ENCODE measurements at places on chromosomes 5 and 9.

DNA sequence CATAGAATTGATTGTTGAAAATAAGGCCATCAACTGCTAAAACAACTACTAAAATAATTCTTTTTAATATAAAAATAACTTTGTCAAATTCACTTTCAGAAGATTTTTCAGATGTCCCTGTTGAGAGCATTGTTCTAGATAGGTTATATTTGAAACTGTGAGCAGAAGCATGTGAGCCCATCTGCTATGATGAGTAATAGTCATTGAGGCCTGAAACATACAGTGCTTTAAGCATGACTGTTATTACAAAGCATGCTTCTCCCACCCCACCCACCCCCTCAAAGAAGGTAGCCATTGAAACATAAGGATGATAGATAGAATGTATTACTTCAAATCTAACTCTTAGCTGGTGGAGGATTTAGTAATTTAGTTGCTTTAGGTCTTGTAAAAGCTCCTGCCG lies 86.0 kb downstream of the UHRF2 start:
- DNase-seq: no peak

- no peak for DNase-seq
Observed at GRCh38 chr5:9351546-9351945, 194.3 kb downstream of the SEMA5A start.

- no peak for DNase-seq
Observed at GRCh38 chr5:15717001-15717400, 217.0 kb downstream of the FBXL7 start.

GRCh38 chr5:115484368-115484767 lies 60.2 kb downstream of the FEM1C start:
- no peak for DNase-seq

DNA sequence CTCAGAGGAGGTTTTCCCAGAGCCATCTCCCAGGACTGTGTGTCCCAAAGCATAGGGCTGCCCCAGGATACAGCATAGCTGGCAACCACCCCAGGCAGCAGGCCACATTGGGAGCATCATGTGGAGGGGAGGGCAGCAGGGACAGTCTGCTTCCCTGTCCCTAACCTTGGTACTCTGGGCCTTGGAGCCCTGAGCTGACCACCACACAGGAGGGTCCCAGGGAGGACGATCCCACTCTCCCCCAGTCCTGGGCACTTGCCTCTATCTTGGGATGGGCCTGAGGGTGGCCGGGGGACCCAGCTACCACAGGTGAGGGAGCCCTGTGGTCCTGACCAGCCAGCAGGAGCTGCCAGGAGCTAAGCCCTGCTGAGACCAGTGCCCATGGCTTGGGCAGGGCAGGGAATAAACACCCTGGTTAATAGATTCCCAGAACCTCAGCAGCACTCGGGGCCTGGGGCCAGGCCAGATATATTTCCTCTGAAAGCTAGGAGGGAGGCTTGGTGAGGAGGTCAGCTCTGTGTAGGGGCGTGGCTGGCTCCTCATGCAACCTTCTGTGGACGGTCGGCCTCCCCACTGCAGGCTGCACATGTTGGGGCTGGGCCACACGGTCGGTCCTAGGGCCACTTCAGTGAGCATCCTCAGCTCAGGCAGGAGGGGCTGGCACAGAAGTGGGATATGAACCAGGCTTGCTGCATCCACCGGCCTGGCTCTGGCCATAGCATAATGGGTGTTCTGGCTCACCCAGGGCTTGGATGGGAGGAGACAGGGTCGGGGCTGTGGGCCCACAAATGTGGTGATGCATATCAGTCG lies 4.2 kb downstream of the NINJ1 start:
- no peak for DNase-seq

DNA sequence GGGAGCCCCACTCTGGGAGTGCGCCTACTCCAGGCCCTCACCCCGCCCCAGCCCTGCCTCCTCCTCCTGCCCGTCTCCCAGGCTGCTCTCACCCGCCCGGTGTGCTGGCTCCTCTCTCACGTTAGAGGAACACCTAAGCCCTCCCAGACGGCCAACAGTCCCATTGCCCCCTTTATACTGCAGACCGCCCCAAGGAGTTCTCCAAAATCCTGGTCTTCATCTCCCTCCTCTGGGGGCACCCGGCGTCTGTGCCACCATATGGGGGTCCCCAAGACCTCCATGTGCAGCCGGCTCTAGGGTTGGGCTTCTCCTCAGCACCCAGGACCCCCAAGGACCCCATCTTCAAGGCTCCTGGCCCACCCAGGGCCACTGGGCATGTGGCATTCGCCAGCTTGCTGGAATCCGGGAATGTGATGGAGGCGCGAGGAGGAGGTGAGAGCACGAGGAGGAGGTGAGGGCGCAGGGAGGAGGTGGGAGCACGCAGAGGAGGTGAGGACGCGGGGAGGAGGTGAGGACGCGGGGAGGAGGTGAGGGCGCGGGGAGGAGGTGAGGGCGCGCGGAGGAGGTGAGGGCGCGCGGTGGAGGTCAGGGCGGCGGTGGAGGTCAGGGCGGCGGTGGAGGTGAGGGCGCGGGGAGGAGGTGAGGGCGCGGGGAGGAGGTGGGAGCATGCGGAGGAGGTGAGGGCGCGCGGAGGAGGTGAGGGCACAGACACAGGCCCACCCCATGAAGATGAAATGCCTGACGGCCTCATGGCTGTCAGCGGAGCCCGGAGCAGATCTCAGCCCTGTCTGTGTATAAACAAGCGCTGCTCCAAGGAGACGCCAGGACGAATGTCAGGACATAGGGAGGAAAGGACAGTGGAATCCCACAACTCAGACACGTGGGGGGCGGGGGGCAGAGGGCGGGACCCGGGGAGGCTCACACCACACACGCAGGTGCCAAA lies 41.2 kb downstream of the EXD3 start:
- DNase-seq: no peak

GRCh38 chr5:16819522-16820167 lies 116.4 kb downstream of the MYO10 start:
- no peak for DNase-seq

DNA sequence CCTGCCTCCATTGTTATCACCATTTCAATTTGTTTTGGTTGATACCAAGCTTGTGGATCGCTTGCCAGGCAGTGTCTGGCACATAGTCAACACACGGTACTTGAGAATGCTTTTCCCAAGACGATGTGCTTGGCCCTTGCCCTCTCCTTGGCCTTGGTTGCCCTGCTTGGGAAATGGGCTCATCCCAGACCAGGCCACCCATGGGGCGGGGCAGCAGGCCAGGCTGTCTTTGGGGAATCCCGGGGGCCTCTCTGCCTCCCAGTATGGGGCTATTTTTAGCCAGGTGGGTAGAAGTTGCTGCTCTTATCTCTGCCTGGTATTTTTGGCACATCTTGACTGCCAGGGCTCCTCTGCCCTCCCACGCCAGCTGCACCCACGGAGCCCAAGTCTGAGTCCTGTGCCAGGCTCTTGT lies 49.9 kb downstream of the LMX1B start:
- DNase-seq: no peak

- no peak for DNase-seq
Observed at GRCh38 chr5:162593881-162594280, 526.3 kb downstream of the GABRG2 start.

DNA sequence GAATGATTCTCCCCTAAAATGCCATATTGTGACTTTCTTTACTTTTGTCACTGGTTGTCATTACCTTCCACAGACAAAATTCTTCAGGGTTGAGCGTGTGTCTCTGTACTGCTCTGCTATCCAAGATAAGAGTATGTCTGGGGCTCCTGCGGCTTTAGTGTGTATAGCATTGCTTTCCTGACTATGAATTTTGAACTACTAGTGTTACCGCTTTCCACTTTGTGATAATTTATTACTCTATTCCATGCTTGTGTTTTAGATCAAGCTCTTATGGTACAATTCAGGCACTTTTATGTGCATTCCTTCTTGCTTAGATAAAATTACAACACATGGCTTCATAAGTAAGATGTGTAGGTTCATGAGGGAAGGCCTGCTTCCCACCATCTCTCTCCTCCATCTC lies 51.5 kb upstream of the MEF2C start:
- DNase-seq: no peak

DNA sequence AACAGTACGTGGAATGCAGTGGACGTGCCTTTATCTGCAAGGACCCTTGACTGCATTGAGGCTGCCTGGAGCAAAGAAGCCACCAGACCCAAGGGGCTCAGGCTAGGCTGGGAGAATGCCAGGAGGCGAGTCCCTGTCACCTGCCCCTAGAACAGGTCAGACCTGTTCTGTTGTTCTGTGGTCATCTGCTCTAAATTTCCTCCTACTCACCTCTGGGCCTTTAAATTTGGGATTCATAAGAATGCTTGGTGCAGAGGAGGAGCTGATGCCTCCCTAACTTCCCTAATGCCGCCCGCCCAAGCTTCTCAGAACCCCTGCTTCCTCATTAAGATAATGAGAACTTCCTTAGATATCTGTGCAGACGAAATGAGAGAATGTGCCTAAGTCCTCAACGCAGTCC lies 32.0 kb downstream of the DAPK1 start:
- no peak for DNase-seq

DNA sequence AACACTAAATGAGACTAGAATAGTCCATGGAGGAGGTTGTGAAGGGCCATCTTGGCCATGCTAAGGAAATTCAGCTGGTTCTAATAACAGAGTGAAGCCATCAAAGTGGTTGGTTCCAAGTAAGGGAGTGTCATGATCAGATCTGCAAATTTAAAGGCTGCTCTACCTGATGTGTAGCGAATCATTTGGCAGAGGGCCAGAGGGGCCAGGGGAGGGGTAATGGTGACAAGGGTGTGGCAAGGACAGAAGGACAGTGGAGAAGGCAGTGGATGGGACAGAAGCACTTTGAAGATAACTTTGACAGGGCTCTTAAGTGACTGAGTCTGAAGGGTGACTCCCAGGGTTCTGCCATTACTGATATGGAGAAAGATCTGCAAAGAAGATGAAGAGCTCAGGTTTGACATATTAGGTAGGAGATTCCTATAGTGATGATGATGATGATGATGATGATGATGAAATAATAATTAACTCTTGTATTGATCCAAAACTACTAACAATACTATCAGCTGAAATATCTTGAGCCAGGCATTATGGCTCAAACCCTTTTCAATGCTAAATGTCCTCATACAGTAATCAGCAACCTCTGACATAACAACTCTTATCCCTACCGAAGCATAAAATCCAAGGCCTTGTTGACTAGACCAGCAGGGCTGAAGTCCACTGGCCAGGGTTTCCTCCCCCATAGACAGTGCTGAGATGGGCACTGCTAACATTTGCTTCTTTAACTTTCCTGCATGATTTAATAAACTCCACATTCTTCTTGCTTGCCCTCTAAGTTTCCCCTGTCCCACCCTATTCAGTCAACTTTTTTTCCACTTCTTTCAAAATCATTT lies 20.0 kb downstream of the KIAA1191 start:
- DNase-seq: no peak

- DNase-seq: no peak
Observed at GRCh38 chr5:134110382-134110781, 4.1 kb upstream of the TCF7 start.

- no peak for DNase-seq
Observed at GRCh38 chr5:160047423-160047822, 38.5 kb downstream of the TTC1 start.

DNA sequence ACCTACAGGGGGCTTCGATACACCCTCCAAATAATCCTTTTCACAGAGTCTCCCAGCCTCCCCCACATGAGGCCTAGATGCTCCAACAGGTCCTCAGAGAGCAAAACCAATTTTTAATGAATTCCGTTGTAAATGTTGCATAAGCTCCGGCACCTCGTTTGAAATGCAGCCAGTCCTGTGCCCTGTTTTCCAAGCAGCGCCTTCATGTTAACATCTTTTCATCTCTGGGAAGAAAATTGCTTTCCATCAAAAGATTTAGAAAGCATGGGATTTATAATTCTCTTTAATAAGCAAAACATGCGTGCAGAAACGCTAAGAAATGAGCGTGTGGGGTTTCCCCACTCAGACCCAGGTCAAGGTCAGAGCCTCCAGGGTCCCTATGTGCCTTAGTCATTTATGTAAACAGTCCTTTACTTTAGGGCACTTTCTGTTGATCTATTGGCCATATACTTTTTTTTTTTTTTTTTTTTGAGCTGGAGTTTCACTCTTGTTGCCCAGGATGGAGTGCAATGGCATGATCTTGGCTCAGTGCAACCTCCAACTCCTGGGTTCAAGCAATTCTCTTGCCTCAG lies 177.5 kb upstream of the S1PR3 start:
- DNase-seq: no peak

DNA sequence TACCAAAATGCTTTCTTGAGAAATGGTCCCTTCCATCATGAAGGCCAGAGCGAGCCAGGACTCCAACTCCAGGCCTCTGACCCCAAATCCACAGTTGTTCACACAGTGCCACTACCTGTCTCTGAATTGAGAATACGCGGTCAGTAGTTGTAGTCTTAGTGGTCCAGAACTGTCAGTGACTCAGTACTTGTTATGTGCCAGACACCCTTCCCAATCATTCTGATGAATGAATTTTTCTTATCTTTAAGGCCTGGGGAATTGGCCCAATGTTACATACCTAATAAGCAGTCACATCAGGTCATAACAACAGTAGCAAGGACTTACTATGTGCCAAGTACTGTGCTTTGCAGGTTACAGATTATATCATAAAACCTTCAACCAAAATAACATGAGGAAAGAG lies 72.7 kb upstream of the RARS1 start:
- DNase-seq: no peak

- no peak for DNase-seq
Observed at GRCh38 chr9:93906195-93906880, 48.8 kb downstream of the BARX1 start.

GRCh38 chr9:129542741-129543140 lies 78.2 kb downstream of the C9orf50 start:
- DNase-seq: no peak

DNA sequence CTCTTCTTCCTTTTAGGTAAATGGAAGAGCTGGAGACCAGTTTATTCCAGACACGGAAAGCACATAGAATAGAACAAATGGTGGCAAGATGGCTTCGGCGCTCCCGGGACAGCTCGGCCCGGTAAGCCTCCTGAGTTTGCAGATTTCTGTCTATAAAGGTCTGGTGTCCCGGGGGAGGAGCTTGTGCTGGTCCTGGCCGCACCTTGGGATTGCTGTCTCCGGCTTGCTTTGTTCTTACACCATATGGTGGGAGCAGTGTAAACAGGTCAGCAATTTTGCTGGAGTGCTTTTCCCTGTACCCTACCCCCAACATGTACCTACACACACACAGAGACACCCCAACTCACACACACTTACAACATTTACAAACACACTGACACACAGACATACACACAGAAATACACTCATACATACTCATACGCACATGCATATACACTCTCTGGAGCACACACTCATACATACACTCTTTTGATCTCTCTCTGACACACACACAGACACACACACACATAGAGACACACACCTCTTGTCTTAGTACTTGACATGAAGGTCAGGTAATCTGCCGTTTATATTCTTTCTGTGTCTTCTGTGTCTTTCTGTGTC lies 42.0 kb downstream of the FRMPD1 start:
- DNase-seq: peak; percentile 27
